ENCODE measurements at places on chromosomes 2 and 18.

GRCh38 chr18:24986666-24987302 is 365.2 kb downstream of the ZNF521 start:
- no peak for DNase-seq

GRCh38 chr2:239473211-239473805 is 72.5 kb upstream of the HDAC4 start:
- no peak for DNase-seq

DNA sequence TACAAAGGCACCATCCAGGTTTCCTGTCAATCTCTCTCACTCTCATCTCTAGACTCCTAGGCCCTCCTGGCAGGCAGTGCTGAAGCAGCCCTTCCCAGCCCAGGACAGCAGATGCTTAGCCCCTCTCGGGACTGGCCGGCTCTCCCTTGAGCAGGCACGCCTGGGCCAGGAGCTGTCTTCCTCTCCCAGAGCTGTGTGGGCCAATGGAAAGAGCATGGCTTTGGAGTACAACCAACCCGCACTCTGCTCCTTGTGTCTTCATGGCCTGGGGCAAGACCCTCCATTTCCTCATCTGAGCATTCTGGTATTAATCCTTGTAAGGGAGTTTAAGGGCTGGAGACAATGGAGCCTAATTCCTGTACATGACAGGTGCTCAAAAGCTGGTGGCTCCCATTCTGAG is 97.2 kb downstream of the CAPN13 start:
- no peak for DNase-seq

DNA sequence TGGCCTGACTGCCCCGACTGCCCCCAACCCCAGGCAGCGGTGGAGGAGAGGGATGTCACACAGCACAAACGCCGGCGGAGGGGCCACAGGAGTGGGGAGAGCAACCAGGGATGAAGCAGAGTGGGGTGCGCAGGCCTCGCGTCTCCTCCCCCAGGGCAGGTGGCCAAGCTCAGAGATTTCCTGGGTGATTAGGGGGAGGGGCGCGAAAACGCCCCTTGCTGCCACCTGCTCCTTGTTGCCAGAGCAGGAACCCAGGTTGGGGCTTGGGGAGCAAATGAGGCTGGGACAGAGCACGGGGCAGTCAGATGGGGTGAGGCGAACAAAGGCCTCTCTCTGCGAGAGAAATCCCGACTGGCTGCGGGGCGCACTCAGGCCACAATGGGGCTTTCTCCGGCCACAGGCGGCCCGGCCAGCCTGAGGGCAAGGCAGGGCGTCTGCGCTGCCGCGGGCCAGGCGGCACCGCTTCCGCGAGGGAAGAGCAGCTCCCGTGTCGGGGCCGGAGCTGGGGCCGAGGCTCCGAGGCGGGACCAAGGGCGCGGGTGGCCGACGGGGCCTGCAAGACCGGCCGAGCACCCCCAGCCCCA is 11.5 kb downstream of the TEX44 start:
- DNase-seq: no peak

GRCh38 chr2:109214651-109215371 is 85.8 kb downstream of the SH3RF3 start:
- DNase-seq: no peak

- DNase-seq: no peak
Measured at GRCh38 chr2:199055336-199055735, 402.4 kb downstream of the SATB2 start.

GRCh38 chr2:7454592-7454991 is 537.4 kb downstream of the RNF144A start:
- no peak for DNase-seq

- DNase-seq: no peak
Measured at GRCh38 chr2:3290655-3291054, 87.0 kb downstream of the EIPR1 start.

DNA sequence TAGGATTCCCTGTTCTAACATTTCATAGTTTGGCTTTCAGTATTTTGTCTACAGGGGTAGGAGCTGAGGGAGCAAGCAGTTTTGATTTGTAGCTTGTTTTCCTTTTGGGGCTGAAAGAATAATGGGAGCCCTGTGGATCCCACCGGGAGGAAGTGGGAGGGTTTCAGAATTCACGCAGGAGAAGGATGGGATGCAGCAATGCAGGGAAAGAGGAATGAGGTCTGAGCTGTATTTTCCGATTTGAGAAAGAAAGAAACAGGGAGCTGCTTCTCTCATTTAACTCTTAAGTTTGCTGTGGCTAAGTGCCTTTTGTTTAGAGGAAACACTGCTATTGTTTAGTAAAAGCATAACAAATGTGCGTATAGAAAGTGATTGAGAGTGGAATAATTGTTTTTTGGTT is 141.0 kb downstream of the ADCYAP1 start:
- DNase-seq: no peak

DNA sequence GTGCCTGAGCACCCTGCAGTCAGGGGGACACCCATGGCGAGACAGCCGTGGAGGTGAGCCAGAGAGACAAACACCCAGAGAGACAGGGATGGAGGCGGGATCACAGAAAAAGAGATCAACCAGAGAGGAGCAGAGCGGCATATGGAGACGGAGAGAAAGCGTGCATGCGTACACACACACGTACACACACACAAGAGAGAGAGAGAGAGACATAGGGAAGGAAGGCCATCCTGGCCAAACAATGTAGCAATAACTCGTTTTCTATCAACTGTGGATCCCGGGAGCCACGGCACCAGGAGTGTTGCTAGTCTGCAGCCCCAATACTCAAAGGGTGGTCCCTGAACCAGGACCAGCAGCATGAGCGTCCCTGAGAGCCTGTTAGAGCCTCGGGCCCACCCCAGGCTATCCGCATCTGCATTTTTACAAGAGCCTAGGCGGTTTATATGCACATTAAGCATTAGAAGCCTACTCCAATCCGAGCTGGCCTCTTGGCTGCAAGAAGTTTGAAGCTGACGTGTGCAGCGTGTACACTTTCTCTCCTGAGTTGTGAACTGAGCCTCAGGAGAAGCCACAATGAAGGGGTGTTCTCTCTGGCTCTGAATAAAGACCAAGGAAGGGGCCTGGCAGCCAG is 50.1 kb upstream of the MYCN start:
- no peak for DNase-seq

GRCh38 chr18:76827205-76828200 is 5.1 kb downstream of the ZNF236 start:
- DNase-seq: no peak

GRCh38 chr2:118856978-118857676 is 9.7 kb upstream of the EN1 start:
- DNase-seq: no peak

DNA sequence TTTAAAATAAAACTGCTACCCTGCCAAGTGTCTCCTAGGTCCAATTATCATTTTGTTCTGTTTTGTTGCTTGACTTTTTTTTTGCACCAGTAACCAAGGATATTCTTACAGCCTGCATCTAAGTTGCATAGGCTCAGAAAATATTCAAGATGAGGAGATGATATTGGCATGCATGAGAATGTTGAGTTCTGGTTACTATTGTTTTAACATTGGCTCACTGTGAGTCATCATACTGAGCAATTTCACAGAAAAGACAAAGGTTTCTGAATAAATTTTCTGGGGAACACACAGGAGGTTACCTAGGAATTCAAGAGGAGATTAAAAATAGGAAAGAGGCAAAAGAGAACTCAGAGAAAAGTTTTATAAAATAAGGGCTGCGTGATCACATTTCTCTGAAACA is 84.8 kb upstream of the POU3F3 start:
- no peak for DNase-seq

DNA sequence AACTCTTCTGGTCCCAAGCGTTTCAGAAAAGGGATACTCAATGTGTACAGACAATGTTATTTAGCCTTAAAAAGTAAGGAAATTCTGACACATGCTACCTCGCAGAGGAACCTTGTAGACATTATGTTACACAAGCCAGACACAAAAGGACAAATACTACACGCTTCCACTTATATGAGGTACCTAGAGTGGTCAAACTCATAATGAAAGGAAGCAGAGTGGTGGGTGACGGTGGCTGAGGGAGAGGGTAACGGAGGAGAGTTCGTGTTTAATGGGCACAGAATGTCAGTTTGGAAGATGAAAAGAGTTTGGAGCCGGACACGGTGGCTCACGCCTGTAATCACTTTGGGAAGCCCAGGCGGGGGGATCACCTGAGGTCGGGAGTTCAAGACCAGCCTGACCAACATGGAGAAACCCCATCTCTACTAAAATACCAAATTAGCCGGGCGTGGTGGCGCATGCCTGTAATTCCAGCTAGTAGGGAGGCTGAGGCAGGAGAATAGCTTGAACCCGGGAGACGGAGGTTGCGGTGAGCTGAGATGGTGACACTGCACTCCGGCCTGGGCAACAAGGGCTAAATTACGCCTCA is 1.4 kb downstream of the MCM6 start:
- no peak for DNase-seq

All from cortex of kidney (tissue), 1 donor.